ENCODE measurements at places on chromosomes 7 and 10.

DNA sequence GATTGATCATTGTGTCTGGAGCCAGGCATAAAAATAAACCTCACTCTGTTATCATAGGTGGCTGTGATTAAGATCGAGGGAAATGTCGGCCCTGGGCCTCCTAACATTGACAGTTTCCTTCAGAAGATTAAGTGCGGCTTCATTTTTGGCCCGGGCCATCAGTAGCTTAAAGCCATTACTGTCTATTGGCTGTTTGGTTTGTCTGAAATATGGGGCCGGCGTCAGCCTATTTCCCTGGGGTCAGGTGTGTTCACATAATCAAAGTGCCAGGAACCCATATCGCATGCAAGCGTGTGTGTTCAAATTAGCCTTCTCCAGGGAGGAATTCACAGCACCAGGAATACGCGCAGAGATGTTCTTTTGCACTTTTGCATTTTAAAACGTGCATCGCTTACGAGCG, 114.7 kb downstream of the CUX1 start:
- DNase-seq = no peak

GRCh38 chr7:73864981-73865711, 4.2 kb downstream of the TMEM270 start:
- no peak for DNase-seq

DNA sequence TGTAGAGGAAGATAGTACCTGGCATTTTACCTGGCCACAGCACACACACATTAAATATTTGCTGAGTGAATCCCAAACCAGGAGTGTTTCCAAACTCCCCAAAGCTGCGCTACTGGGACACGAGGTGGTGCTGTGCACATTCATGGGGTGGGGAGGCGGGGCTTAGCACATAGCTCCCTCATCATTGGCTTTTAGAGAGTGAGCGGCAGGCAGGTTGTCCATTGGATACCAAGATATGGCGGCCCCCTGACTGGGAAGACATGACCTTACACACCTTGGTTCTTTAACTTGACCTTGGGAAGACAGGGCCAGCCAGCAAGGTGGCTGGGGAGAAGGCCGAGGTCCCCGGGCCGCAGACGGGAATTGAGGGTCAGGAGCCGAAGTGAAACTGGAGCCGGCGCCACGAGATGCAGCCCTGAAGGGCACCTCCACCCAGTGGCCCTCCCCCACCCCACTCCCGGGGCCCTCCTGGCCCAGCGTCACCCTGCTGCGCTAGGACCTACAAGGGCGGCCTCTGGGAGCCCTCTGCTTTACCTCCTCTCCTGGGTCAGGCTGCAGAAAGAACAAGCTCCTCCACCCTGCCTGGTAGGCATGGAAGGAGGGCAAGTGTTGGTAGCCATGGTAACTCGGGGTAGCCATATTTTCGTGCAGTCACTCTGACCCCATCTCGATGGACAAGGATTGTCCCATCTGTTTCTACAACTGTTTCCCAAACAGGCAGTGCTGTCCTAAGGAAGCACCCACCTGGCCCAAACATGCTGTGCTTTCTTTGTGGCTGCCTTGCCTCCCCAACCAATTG, 24.0 kb downstream of the TMEM176A start:
- no peak for DNase-seq

DNA sequence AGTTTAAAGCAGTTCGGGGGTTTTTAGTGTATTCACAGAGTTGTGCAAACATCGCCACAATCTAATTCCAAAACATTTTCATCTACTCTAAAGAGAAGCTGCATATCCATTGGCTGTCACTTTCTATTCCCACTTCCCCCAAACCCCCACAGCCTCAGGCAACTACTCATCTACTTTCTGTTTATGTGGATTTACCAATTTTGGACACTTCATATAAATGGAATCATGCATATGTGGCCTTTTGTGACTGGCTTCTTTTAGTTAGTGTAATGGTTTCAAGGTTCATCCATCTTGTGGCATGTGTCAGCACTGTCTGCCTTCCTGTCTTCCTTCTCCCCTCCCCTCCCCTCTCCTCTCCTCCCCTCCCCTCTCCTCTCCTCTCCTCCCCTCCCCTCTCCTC, 78.5 kb upstream of the FZD1 start:
- DNase-seq = no peak

DNA sequence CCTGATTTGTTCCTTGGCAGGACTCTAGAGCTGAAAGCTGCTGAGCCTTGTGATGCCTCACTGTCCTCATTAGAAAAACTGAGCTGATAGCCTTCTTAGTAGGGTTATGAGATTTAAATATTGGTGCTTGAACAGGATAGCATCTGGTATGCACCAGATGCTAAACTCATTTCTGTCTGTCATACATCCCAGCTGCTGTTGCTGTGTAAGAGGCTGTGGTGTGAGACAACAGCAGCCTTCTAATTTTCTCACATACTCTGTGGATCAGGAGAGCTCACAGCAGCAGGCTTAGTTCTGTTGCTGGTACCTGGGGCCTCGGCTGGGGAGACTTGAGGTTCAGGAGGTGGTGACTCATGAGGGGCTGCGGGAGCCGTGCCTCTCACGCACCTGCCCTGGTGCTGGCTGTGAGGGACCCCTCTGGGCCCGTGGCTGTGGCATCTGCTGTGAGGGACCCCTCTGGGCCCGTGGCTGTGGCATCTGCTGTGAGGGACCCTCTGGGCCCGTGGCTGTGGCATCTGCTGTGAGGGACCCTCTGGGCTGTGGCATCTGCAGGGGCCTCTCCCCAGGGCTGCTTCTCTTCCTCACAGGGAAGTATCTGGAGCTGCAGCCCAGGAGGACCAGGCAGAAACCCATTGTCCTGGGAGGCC, 12.5 kb downstream of the DYNC2I1 start:
- no peak for DNase-seq

GRCh38 chr7:84452618-84453017, 258.0 kb upstream of the SEMA3A start:
- no peak for DNase-seq

DNA sequence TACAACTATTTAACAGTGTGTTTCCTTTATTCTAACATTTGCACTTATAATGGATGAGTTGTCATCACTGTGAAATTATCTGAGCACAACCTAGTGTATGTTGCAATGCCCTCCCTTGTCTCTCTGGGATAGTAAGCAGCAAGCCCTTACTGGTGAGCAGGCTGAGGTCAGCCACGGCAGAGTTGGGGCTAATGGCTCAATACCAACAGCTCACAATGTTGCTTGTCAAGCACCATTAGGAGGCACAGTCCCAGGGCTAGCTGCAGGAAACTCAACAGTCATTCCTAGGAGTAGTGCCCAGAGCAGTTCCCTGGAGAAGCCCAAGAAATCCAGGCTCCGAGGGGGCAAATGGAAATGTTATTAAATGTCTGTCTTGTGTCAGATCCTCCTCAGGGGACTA, 858.4 kb downstream of the GRID1 start:
- no peak for DNase-seq

DNA sequence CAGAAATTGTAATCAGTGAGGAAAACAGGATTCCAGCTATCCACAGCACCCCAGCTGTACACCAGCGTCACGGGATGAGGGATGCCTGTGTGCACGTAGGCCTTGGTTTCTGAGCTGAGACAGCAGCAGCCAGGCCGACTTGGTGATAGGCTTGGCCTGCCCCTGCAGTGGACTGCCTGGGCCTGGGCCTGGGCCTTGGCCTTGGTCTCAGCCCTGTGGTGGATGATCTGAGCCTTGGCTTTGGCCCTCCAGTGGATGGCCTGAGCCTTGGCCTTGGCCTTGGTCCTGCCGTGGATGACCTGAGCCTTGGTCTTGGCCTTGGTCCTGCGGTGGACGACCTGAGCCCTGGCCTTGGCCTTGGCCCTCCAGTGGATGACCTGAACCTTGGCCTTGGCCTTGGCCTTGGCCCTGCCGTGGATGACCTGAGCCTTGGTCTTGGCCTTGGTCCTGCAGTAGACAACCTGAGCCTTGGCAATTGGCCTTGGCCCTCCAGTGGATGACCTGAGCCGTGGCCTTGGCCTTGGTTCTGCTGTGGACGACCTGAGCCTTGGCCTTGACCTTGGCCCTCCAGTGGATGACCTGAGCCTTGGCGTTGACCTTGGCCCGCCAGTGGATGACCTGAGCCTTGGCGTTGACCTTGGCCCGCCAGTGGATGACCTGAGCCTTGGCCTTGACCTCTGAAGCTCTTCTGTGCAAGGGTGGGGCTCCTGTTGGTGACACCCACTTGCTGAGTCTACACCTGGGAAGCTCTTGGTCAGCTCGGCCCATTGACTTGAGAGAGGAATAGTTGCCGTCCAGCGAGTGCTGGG, 93.8 kb downstream of the CUX1 start:
- no peak for DNase-seq

GRCh38 chr7:86913709-86914108, 145.7 kb downstream of the ELAPOR2 start:
- DNase-seq = no peak

- DNase-seq = no peak
Measured at GRCh38 chr7:70951271-70951962, 180.5 kb upstream of the GALNT17 start.

GRCh38 chr7:8125680-8126444, 136.1 kb downstream of the ICA1 start:
- no peak for DNase-seq

DNA sequence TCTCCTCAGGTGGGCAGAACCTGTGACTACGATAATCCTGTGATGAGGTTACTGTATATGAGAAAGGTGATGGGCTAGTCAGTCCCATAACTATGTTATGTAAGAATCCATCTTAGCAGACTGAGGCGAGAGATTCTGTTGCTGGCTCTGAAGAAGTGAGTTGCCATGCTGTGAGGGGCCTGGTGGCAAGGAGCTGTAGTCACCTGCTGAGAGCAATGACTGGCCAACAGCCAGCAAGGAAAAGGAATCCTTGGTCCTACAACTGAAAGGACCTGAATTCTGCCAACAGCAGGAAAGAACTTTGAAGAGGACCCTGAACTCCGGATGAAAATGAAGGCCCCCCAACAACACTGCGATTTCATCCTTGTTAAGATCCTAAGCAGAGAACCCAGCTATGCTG, 31.0 kb upstream of the DNAJB12 start:
- no peak for DNase-seq

GRCh38 chr7:69049326-69049725, 548.9 kb upstream of the AUTS2 start:
- no peak for DNase-seq

GRCh38 chr7:117385363-117386109, 41.8 kb downstream of the ASZ1 start:
- DNase-seq = no peak

All from NCI-H1092 treated with DMSO at 0.1 percent for 48 hours (cell line).